ENCODE measurements at places on chromosomes 5 and 9. TPM values are rescaled to one million over a fixed set of nuclear protein-coding genes. Genes with fewer than 3 reads are reported as not detected.

The ERCC6L2 gene
- total RNA-seq: 73.0 TPM

The QRFP gene
- not detected for total RNA-seq

The CDC20B gene
- total RNA-seq: not detected

The CYSRT1 gene
- 1.1 TPM for total RNA-seq

The NR5A1 gene
- not detected for total RNA-seq

The TSLP gene
- not detected for total RNA-seq

The ENTPD2 gene
- total RNA-seq: not detected

The SLC34A1 gene
- 0.39 TPM for total RNA-seq

Measured in placental epithelial cell (primary cell).